ENCODE measurements at places on chromosomes 11 and 22.

DNA sequence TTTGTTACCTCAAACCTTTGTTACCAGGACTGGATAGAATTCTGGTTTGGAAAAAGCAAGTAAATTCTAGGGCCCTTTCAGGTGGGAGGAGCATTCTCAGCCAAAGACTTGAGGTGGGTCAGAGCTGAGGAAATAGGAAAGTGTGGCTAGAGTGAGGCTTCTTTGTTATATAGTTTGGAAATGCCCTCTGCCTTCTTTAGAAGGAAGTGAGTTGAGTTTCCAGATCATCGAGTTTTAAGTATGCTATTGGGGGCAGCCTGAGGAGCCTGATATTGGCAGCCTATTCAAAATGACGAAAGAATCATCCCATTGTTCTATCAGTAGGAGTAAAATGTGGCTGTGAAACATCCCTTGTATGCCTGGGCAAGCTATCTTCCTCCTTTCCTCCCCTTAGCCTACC is 134.1 kb downstream of the ARHGAP42 start:
- no peak for DNase-seq

DNA sequence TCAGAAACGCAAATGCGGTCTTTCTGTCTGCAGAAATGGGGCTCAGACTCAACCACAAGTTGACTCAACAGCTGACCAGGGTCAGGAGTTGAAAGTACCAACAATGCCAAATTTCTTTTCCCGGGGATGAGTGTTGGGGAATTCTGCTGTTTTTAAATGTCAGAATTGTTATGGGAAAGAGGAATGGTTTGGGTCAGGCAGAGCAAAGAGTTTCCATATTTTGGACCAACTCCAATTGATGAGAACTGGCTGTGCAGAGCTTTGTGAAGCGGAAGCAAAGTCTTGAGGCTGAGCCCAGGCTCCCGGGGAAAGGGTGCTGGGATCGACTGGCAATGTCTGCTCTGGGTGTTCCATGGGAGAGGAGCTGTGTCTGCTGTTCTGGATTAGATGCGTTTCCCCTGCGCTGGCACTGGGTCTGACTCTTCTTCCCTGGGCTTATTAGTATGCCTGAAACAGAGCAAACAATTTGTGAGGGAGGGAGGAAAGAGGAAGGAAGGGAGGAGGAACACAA is 36.2 kb downstream of the TXN2 start:
- DNase-seq, result no peak

DNA sequence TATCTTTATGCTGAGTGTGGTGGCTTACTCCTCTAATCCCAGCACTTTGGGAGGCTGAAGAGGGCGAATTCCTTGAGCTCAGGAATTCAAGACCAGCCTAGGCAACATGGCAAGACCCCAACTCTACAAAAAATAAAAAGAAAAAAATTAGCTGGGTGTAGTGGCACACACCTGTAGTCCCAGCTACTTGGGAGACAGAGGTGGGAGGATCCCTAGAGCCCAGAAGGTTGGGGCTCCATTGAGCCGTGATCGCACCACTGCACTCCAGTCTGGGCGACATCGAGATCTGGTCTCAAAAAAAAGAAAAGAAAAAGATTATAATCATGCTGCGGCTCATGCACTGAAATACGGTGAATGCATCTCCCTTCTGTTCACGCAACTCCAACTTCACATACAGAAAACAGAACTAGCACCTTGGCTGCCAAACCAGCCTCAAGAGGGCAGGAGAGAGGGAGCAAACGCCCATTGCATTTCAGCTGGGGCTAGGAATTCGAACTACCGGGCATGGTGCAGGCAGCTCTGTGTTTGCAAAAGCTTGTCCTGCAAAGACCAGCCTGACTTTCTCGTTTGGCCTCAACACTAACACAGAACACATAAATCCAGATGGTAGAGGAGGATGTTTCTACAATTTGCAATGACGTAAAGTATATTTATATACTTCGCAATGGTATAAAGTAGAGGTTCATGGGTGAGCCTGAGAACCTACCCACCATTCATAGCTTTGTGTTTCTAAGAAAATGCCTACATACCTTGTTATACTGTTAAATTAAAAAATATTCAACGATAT is 6.3 kb upstream of the SYNGR1 start:
- no peak for DNase-seq

GRCh38 chr11:125056931-125057692 is 6.0 kb upstream of the SLC37A2 start:
- no peak for DNase-seq

- no peak for DNase-seq
Observed at GRCh38 chr22:36411589-36412258, 24.0 kb upstream of the MYH9 start.

DNA sequence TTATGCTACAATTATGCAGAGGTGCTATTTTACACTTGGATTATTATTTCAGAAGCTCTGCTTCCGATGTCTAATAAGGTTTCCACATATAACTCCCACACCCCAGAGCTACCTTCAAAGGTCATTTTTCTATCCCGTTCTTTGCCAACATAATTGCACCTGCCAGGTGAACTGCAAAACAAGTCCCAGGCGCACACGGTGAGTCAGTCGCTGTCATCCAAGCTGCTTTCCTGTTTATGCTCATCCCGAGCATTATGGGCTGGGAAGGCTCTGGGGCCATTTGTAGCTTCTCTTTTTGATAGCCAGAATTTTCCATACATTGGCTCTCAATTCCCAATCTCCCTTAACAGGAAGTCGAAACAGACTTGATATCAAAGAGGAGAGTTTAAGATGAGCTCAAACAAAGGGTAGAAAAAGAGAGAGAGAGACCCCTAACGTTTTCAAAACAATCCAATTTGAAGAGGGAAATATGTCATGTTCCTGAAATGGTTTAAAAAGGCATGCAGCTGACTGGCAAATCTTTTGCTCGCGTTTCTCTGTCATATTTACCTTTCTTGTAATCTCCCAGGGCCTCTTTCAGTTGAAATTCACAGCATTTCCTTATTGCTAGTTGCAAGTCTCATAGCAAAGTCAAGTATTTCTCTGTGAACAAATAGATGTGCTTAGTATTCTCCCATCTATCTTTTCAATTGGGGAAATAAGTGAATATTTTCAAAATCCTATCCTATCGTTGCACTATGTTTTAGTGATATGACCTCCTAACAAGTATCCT is 815.9 kb downstream of the KCNA4 start:
- DNase-seq, result no peak

DNA sequence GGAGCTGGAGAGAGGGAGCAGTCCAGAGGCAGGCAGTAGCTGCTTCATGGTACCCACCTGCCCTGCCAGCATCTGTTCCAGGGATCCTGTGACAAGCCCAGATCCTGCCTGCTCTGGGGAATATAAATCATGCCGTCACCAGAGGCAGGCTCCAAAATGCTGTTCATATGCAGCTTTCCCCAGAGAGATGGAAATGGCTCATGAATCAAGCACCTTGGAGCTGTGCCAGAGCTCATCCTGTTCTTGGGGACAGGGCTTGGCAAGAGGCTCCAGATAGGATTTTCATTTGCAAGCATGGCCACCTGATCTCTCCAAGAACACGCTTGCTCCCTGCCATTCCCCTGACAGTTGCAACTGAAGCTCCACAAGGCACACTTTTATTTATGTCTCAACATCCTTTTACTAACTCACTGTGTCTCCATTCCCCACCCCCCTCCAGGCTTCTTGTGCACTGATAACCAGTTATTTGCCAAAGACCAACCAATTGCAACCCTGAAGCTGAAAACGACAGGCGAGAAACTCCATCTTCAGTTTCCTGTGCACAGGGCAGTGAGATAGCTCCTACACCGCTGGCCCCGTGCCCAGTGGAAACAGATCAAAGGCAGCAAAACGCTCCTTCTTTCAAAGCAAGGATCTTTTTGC is 115.8 kb upstream of the PITPNB start:
- DNase-seq, result no peak

DNA sequence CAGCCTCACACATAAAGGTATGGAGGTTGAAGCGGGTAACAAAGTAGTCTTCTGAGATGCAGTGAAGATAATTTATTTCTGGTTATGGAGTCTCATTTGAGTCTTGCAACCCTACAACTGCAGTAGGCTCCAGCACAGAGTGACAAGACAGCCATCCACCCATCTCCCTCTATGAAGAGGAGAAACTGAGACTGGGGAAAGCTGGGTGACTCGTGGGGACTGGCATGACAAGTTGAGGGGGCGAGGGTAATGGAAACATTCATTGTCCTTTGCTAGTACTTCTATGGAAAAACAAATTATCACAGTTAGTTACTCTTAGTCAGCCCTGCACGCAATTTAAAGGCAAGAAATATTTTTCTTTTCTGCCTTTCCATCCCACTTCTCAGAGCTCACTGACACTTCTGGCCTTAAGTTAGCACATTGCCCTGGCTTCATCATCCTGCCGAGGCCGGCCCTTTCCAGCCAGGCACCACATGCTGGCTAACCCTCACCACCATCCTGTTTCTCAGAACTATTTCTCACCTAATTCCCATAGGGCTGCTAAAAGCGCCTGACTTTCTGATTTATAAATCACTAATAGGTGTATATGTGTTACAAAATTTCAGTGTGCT is 361.1 kb downstream of the ETS1 start:
- DNase-seq, result no peak

- DNase-seq, result no peak
Observed at GRCh38 chr11:75520688-75521087, 5.1 kb downstream of the GDPD5 start.

GRCh38 chr11:65133724-65134123 is 595 bp downstream of the SYVN1 start:
- no peak for DNase-seq

DNA sequence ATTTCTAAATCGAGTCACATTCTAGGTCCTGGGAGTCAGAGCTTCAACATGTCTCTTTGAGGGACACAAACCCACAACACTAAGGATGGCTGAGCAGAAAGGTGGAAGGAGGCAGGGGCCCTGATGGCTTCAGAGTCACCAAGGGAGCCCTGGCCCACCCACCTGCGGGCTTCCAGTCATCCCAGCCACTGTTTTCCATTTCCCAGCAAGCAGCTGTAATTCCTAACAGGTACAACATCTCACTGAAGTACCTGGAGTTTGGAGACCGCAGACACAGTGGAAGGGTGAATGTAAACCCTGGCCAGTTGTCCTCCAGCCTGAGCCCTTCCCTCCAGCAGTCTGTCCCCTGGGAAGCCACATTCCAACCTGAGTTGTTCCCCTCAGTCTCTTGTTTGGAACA is 562.8 kb downstream of the TBC1D22A start:
- no peak for DNase-seq

GRCh38 chr11:119854521-119854920 is 125.5 kb upstream of the NECTIN1 start:
- no peak for DNase-seq

GRCh38 chr22:23970201-23970641 is 3.5 kb downstream of the DDTL start:
- DNase-seq, result no peak

GRCh38 chr22:25748140-25748539 is 6.2 kb downstream of the MYO18B start:
- no peak for DNase-seq

DNA sequence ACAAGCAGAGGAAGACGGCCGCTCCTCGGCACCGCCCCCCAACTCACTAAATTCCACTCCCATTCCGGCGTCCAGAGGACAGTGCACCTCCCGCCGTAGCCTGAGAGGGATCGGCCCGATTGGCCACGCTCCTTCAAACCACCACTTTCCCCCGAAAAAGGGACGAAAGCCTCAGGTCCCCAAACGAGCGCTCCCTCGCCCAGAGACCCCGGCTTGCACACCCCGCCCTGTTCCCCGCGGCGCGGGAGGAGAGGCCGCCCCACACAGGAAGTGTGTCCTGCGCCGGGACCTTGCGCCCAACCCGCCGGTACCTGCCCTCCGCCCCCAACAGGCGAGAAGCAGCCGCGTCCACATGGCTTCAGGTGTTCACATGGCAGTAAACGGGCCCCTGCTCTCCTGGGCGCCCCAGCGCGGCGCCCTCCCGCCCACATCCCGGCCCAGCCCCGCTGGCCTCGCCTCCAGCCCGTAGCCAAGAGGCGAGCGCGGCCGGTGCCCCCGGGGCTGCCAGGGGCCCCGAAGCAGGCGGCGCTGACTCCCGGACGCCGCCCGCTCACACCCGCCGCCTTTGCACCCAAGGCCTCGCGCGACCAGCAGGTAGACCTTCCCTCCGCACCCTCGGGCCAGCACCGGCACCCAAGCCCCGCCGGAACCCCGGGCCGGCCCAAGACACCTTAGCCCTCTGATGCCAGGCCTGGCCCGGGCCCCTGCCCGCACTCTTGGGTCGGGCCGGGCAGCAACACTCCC is 849 bp downstream of the TCF20 start:
- DNase-seq, result peak; percentile 71

- DNase-seq, result no peak
Observed at GRCh38 chr11:21430537-21430936, 761.2 kb downstream of the NELL1 start.

GRCh38 chr22:50104141-50104544 is 14.3 kb downstream of the MOV10L1 start:
- no peak for DNase-seq
